ENCODE measurements at places on chromosomes 16 and 17.

GRCh38 chr17:15406081-15406480 is 61.3 kb downstream of the CDRT4 start:
- DNase-seq = peak; percentile 53

GRCh38 chr16:27330542-27330941 is 16.8 kb downstream of the IL4R start:
- DNase-seq = peak; percentile 84

- DNase-seq = no peak
Observed at GRCh38 chr17:31116167-31116566, 21.4 kb downstream of the NF1 start.

GRCh38 chr16:53614346-53614745 is 89.3 kb downstream of the RPGRIP1L start:
- peak; percentile 88 for DNase-seq

GRCh38 chr17:58059141-58059540 is 24.1 kb upstream of the DYNLL2 start:
- DNase-seq = no peak

GRCh38 chr16:78866521-78866920 is 734.0 kb downstream of the MAF start:
- DNase-seq = no peak

- DNase-seq = no peak
Observed at GRCh38 chr16:59470556-59470955, 736.4 kb upstream of the GOT2 start.

GRCh38 chr17:67289181-67289876 is 44.3 kb upstream of the HELZ start:
- peak; percentile 85 for DNase-seq

- no peak for DNase-seq
Observed at GRCh38 chr16:56912746-56913708, 18.9 kb upstream of the HERPUD1 start.

- DNase-seq = peak; percentile 75
Observed at GRCh38 chr17:43517615-43518386, 28.3 kb downstream of the ETV4 start.

DNA sequence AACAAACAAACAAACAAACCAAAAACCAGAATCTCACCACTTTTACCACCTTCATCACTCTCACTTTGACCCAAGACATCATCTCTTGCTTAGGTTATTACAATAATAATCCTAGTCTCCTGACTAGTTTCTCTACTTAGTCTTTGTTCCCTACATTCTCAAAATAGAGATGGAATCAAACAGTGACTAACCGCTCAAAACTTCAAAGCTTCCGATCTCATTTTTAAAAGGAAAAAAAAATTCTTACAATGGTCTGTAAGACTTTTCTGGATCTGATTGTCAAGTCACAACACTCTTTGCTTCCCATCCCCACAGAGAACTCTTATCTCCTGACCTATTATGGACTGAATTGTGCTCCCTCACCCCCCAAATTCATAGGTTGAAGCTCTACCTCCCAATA is 60.9 kb downstream of the SPAG9 start:
- no peak for DNase-seq

GRCh38 chr17:34098699-34099098 is 156.4 kb upstream of the CCL2 start:
- DNase-seq = no peak

DNA sequence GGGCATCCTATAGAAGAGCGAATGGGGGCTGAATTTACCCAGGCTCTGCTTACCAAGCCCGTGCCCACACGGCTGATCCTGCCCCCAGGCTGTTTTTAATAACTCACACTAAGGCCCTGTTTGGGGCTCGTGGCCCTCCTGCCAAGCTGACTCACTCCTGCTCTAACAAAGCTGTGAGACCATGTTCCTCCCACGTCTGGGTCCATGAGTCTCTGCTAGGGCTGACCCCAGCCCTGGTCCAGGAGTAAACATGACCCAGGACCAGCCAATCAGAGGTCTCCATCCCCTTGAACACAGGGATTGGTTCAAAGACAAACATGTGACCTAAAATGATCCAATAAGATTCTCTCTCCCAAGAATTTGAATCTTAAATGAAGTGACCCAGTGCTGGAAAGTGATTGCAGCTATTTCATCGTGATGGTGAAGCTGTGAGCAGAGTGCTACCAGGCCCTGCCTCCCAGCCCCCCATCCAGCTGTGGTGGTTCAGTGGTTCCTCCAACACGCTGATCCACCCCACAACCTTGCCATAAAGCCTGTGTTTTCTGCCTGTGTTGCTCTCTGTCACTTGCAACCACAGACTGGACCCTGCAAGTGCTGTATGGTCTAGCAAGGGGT is 57.2 kb downstream of the C16orf82 start:
- no peak for DNase-seq

GRCh38 chr16:66265048-66265415 is 101.5 kb upstream of the CDH5 start:
- DNase-seq = no peak

DNA sequence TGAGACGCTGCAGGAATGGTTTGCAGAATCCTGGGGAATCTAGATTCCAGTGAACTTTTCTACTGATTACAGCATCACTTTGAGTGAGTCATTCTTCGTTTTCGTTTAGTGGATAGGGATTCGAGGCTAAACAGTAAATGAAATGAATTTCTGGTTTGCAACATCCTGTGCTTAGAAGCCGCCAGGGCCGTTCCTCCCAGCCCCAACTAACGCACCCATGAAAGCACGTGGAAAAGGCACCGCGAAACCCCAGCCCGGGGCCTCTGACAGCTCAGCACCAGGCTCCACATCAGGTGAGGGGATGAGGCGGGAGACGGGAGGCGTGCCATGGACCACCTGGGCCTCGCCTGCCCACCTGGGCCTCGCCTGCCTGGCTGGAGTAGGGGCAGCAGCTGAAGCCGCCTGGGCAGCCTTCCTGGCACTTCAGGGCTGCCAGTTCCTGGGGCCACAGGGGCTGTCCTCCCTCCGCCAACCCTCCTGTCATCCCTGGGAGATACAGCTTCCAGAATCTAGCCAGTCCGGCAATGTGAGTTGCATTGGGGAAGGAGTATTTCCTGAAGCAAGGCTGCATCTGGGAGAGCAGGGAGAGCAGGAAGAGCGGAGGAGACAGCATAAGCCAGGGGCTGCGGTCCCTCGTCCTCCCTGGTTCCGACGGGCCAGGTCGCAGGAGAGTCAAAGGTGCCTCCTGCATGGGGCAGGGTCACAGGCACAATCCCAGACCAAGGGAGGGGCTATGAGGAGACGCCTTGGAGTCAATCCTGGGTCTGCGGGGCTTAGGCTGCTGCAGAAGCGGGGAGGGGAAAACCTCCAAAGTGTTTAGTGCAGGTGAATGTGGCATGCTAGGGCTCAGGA is 78.4 kb downstream of the RPH3AL start:
- DNase-seq = no peak

GRCh38 chr17:71976011-71976649 is 144.7 kb upstream of the SOX9 start:
- no peak for DNase-seq

DNA sequence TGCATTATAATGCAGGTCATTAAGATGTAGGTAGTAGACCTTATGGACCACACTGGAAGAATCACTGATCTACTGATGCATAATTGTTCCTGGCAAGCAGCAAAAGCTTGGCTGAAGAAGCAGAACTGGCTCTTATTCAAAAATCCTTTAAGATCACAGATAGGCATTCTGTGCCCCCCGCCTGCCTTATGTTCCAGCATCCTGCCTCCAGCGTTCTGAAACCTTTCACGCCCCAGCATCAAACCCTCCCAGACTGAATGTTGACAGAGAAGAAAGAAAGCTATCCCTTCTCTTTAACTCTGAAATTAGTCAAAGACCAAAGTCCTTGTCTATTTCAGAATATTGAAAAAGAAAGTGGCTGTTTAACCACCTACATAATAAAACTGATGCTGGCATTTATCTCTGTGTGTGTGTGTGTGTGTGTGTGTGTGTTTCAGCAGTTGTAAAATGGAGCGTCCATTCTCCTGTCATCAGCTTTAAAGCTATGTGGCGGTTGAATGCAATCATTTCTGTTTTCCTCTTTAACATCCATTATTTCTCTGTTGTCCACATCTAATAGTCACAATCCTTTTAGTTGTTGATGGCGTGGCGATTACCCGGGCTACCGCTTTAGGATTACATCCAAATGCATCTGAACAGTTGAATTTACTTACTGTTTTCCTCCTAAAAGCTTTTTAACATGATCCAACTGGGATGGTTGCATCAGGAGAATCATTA is 350.4 kb downstream of the HS3ST4 start:
- DNase-seq = no peak

GRCh38 chr17:21688293-21688949 is 3.9 kb upstream of the KCNJ18 start:
- no peak for DNase-seq

GRCh38 chr17:80145076-80146075 is 1.6 kb downstream of the EIF4A3 start:
- DNase-seq = no peak

GRCh38 chr17:34567691-34568465 is 11.5 kb upstream of the TMEM132E start:
- no peak for DNase-seq

- no peak for DNase-seq
Observed at GRCh38 chr16:12546918-12547607, 256.6 kb downstream of the CPPED1 start.

GRCh38 chr17:73974536-73974935 is 228.9 kb upstream of the RPL38 start:
- DNase-seq = no peak

GRCh38 chr17:47879028-47879585 is 16.9 kb upstream of the SP2 start:
- no peak for DNase-seq

- no peak for DNase-seq
Observed at GRCh38 chr17:59007995-59008394, 98.7 kb downstream of the TRIM37 start.

GRCh38 chr17:79231766-79232287 is 157.2 kb downstream of the ENGASE start:
- DNase-seq = no peak

- DNase-seq = peak; percentile 79
Observed at GRCh38 chr17:82300707-82301270, 16.6 kb downstream of the CD7 start.
